Vagina (tissue), 2 donors: ENCODE measurements at places on chromosomes 1 and 21.

GRCh38 chr1:86913399-86913895 lies 479 bp downstream of the SELENOF start:
- H3K36me3 ChIP-seq: no peaks in the 10 kb centered on the region
- H3K27ac ChIP-seq: peak overlapping the region; percentile 90
- peak overlapping the region; percentile 95 for H3K4me3 ChIP-seq
- no peak for DNase-seq
- H3K27me3 ChIP-seq: no peaks in the 10 kb centered on the region

DNA sequence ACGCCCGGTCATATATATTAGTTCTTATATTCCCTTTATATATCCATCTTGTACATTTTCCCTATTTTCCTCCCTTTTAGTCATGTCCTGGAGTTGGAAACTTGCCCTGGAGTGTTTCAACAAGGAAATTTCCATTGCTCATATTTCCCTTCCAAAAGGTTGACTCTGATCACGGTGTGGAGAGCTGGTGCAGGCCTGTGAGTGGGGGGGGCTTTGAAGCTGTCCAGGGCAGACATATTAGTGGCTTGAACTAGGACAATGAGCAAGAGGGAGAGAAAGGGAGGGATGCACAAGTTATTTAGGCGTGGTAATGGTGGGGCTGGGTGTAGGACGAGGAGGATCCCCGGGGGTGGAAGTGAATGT lies 30.4 kb upstream of the TMEM61 start:
- H3K36me3 ChIP-seq: no peaks in the 10 kb centered on the region
- H3K4me1 ChIP-seq: peaks cover 11% of the 10 kb centered on the region
- DNase-seq: no peak
- H3K27ac ChIP-seq: peak overlapping the region; percentile 56

DNA sequence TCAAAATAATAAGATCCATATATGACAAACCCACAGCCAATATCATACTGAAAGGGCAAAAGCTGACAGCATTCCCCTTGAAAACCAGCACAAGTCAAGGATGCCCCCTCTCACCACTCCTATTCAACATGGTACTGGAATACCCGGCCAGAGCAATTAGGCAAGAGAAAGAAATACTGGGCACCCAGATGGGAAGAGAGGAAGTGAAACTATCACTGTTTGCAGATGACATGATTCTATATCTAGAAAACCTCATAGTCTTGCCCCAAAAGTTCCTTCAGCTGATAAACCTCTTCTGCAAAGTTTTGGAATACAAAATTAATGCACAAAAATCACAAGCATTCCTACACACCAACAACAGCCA lies 442.7 kb downstream of the PTBP2 start:
- H3K27ac ChIP-seq: no peak overlapping the region
- no peaks in the 10 kb centered on the region for H3K27me3 ChIP-seq
- H3K4me1 ChIP-seq: no peaks in the 10 kb centered on the region
- DNase-seq: no peak

GRCh38 chr1:94716965-94717364 lies 103.2 kb upstream of the SLC44A3 start:
- no peaks in the 10 kb centered on the region for H3K27me3 ChIP-seq
- H3K4me3 ChIP-seq: no peak overlapping the region
- H3K36me3 ChIP-seq: no peaks in the 10 kb centered on the region

- H3K36me3 ChIP-seq: no peaks in the 10 kb centered on the region
- no peaks in the 10 kb centered on the region for H3K27me3 ChIP-seq
- H3K4me3 ChIP-seq: no peak overlapping the region
- no peak overlapping the region for H3K27ac ChIP-seq
- no peak for DNase-seq
Observed at GRCh38 chr1:35290452-35290851, 21.9 kb downstream of the ZMYM4 start.

DNA sequence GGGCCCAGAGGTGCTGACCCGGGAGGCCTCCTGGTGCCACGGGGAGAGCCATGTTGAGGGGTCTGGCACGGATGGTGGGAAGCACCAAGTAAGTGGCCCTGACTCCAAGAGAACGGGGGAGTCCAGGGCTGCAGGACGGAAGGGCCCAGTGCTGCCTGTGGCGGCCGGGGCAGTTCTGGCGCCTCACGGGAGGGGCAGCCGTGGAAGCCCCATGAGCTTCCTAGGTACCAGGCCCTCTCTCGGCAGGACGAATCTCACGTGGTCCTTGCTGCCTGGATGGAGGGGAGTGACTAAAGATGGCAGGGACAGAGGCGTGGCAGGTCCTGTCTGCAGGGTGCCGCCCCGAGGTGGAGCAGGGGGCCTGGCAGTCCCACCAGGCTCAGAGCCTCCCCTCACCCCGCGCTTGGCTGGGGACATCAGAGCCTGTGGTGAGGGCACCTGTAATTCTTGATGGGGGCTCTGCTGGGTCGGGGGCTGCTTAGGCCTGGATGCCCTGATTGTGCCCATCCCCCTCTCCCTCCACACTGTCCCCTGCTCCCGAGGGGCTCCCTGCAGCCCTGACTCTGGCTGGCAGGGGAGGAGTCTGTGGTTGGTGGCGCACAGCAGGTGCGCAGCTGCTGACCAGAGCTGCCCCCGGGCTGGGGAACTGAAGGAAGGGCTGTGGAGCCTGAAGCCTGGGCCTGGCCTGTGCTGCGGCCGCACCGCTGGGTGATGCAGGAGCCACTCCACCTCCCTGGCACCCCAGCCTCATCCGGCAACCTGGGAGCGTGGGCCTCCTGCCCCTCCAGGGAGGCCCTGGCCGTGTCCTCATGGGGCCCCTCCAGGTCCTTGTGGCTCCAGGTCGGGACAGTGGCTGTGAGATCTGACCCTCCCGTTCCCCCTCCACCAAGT lies 31.4 kb downstream of the POFUT2 start:
- H3K27me3 ChIP-seq: no peaks in the 10 kb centered on the region
- H3K36me3 ChIP-seq: no peaks in the 10 kb centered on the region
- H3K4me3 ChIP-seq: no peak overlapping the region
- no peak overlapping the region for H3K27ac ChIP-seq
- no peaks in the 10 kb centered on the region for H3K4me1 ChIP-seq
- DNase-seq: no peak

GRCh38 chr21:28418726-28419514 lies 573.8 kb downstream of the LTN1 start:
- no peaks in the 10 kb centered on the region for H3K4me1 ChIP-seq
- H3K27ac ChIP-seq: no peak overlapping the region
- no peaks in the 10 kb centered on the region for H3K36me3 ChIP-seq
- H3K27me3 ChIP-seq: no peaks in the 10 kb centered on the region

DNA sequence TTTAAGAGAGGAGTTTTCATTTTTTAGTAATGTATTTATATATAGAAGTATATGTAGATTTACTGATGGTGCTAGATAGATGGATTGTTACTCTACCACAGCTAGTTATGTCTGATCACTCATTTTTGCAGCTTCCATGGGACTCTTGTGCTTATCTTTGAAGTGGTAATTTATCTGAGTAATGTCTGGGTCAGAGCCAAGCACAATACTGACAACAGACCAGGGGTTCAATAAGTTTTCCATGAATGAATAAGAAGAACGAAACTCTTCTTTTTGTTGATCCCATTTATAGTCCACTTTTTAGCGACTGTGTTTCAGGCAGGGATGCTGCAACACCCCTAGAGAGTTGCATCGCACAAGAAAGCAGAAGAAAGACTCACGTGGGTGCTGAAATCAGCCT lies 935.2 kb downstream of the PLA2G4A start:
- no peaks in the 10 kb centered on the region for H3K4me1 ChIP-seq
- no peaks in the 10 kb centered on the region for H3K36me3 ChIP-seq
- H3K27me3 ChIP-seq: no peaks in the 10 kb centered on the region
- DNase-seq: no peak
- H3K4me3 ChIP-seq: no peak overlapping the region

DNA sequence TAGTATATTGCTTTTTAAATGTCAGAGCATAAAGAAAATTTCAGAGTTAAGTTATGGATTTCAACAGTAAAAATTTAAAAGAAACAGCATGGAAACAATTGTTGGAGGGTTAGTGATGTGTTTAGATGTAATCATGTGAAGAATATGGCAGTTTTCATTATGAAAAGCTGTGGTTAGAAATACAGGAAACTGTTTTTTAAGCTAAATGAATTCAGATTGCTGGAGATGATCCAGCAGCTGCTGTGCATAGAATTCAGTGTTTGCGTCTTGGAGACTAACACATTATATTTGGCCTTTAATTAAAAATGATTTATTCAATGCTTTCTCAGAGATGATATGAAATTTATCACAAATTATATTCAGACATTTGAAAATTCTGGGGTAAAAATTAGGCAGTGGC lies 273.6 kb upstream of the LRRC7 start:
- H3K4me1 ChIP-seq: no peaks in the 10 kb centered on the region
- H3K36me3 ChIP-seq: no peaks in the 10 kb centered on the region
- H3K27ac ChIP-seq: no peak overlapping the region
- no peaks in the 10 kb centered on the region for H3K27me3 ChIP-seq
- DNase-seq: no peak

DNA sequence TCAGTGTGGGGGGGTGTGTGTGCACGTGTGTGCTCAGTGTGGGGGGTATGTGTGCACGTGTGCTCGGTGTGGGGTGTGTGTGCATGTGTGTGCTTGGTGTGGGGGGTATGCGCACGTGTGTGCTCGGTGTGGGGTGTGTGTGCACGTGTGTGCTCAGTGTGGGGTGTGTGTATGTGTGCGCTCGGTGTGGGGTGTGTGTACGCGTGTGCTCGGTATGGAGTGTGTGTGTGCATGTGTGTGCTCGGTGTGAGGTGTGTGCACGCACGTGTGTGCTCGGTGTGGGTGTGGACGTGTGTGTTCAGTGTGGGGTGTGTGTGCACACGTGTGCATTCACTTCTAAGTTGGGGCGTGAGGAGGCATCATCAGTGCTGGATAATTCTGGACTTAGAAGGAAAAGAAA lies 77.9 kb downstream of the PRDM16 start:
- peaks cover under 1% of the 10 kb centered on the region for H3K27me3 ChIP-seq
- no peak for DNase-seq
- H3K27ac ChIP-seq: no peak overlapping the region
- H3K36me3 ChIP-seq: no peaks in the 10 kb centered on the region

DNA sequence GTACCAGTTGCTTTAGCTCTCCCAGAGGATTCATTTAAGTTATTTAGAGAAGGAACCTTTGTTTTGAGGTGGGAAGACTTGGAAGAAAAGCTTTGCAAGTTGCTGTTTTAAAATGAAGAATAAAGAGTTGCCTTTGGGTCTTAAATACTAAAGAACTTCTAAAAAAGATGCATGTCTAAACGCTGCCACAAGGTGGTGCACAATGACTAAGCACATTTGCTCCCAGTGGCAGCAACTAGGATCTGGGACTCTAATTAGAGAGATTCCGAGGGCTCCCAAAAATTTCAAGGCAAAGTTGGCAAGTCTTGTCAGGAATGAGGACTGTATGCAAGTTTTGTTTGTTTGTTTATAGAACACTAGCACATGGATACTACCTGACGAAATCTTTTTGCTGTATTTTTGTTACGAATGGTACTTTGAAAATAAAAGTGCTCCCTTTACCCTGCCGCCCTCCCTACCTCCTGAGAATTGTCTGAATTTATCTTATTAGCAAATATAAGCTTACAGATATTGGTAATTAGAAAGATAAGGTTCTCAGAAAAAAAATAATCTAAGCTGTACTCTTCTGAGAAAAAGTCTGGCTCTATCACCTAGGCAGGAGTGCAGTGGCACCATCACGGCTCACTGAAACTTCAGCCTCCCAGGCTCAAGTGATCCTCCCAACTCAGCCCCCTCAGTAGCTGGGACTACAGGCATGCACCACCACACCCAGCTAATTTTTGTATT lies 121.8 kb downstream of the HFM1 start:
- no peak overlapping the region for H3K4me3 ChIP-seq
- no peaks in the 10 kb centered on the region for H3K36me3 ChIP-seq
- DNase-seq: no peak

DNA sequence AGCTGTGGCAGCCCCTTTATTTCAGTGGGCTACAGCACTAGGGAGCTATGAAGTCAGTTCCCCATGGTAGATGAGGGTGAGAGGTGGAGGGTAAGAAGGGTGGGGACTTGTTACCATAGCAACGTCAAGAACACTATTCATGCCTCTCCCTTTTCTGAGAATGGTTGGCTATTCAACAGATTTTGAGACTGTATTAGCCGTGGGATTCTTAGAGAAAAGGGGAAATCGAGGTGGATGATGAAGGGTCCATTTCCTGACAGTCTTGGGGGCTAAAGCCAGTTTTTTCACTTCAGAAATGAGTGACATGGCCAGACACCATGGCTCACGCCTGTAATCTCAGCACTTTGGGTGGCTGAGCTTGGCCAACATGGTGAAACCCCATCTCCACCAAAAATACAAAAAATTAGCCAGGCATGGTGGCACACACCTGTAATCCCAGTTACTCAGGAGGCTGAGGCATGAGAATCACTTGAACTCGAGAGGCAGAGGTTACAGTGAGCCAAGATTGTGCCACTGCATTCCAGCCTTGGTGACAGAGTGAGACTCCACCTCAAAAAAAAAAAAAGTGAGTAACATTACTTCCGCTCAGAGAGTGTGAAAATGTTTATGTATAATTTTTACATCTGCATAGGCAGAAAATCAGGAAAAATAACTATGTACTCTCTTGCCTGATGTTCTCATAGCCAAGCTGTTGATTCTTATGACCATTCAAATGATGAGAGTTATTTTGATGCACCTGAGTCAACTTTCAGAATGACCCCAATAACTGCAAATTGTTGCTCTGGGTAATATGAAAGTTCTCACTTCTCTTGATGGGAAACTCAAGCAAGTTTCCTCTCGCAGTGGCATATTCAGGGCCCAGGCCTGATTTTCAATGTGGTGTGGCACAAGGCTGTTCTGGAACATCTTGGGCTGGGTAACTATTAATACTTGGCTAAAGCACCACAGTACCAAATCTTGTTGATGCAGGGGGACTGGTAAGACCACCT lies 23.2 kb upstream of the RGSL1 start:
- no peak overlapping the region for H3K27ac ChIP-seq
- H3K4me3 ChIP-seq: no peak overlapping the region
- no peak for DNase-seq
- no peaks in the 10 kb centered on the region for H3K4me1 ChIP-seq

GRCh38 chr1:30966690-30967369 lies 58.3 kb upstream of the SDC3 start:
- H3K27me3 ChIP-seq: no peaks in the 10 kb centered on the region

GRCh38 chr1:2636733-2637132 lies 3.9 kb upstream of the MMEL1 start:
- no peak overlapping the region for H3K4me3 ChIP-seq
- no peak overlapping the region for H3K27ac ChIP-seq
- H3K4me1 ChIP-seq: peaks cover 5% of the 10 kb centered on the region
- no peak for DNase-seq

- no peak overlapping the region for H3K27ac ChIP-seq
- H3K4me1 ChIP-seq: no peaks in the 10 kb centered on the region
- no peaks in the 10 kb centered on the region for H3K27me3 ChIP-seq
- DNase-seq: no peak
Observed at GRCh38 chr1:241482761-241483250, 36.7 kb downstream of the FH start.

GRCh38 chr1:24077278-24077978 lies 34.5 kb downstream of the MYOM3 start:
- no peak overlapping the region for H3K4me3 ChIP-seq
- H3K27me3 ChIP-seq: no peaks in the 10 kb centered on the region
- H3K36me3 ChIP-seq: no peaks in the 10 kb centered on the region
- no peak for DNase-seq

GRCh38 chr21:36149788-36150711 lies 6.6 kb upstream of the DOP1B start:
- peaks cover 2% of the 10 kb centered on the region for H3K36me3 ChIP-seq
- H3K4me1 ChIP-seq: peaks cover 14% of the 10 kb centered on the region
- H3K4me3 ChIP-seq: no peak overlapping the region
- DNase-seq: no peak
